Uterus (tissue), 4 donors: ENCODE measurements at places on chromosomes 3 and 15. TPM values are rescaled to one million over a fixed set of nuclear protein-coding genes. Genes with fewer than 3 reads are reported as not detected.

DNA sequence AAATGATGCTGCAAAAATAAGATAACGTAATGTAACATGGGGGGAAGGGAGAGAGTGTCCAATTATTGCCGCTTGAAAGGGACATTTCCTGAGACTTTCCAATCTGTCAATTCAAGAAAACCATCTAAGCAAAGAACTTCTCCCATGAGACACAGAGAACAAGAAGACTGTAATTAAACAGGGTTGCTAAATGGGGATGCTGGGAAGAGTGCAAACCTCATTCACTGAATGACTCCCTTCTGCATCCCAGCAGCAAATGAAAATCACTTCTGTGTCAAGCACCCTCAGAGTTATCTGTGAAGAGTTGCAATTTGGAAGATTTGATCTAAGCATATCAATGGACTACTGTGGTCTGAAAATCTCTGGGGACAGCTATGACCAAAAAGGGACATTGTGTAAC lies 3.6 kb downstream of the RFT1 start:
- peaks cover 8% of the 10 kb centered on the region for H3K4me1 ChIP-seq
- DNase-seq: no peak
- H3K27me3 ChIP-seq: no peaks in the 10 kb centered on the region

The KLHL40 gene
- total RNA-seq: not detected

- H3K4me3 ChIP-seq: no peak overlapping the region
- no peak for DNase-seq
- no peaks in the 10 kb centered on the region for H3K36me3 ChIP-seq
- H3K27me3 ChIP-seq: no peaks in the 10 kb centered on the region
- H3K27ac ChIP-seq: no peak overlapping the region
Measured at GRCh38 chr3:126837773-126838172, 133.7 kb downstream of the CHCHD6 start.

- H3K27ac ChIP-seq: no peak overlapping the region
- H3K4me3 ChIP-seq: no peak overlapping the region
- DNase-seq: no peak
- peaks cover 4% of the 10 kb centered on the region for H3K27me3 ChIP-seq
- no peaks in the 10 kb centered on the region for H3K36me3 ChIP-seq
Measured at GRCh38 chr3:27714692-27715453, 7.2 kb downstream of the EOMES start.

DNA sequence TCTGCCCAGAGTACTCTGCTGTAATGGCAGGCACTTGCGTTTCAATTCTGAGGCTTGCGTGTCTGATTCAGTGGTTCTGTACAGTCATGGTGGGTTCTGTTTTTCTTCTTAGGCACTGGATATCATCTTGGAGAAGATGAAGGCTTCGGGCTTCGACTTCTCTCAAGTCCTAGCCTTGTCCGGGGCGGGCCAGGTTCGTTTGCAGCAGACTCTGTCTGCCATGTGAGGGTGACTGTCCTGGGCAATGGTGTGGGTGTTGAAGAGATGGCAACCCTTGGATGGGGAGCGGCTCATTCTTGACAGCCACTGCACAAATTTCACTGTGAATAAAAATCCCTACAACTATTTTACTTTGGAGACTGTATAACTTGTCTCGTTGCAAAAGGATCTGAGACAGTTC lies 16.2 kb downstream of the XYLB start:
- H3K36me3 ChIP-seq: no peaks in the 10 kb centered on the region
- no peaks in the 10 kb centered on the region for H3K4me1 ChIP-seq
- H3K27me3 ChIP-seq: no peaks in the 10 kb centered on the region

DNA sequence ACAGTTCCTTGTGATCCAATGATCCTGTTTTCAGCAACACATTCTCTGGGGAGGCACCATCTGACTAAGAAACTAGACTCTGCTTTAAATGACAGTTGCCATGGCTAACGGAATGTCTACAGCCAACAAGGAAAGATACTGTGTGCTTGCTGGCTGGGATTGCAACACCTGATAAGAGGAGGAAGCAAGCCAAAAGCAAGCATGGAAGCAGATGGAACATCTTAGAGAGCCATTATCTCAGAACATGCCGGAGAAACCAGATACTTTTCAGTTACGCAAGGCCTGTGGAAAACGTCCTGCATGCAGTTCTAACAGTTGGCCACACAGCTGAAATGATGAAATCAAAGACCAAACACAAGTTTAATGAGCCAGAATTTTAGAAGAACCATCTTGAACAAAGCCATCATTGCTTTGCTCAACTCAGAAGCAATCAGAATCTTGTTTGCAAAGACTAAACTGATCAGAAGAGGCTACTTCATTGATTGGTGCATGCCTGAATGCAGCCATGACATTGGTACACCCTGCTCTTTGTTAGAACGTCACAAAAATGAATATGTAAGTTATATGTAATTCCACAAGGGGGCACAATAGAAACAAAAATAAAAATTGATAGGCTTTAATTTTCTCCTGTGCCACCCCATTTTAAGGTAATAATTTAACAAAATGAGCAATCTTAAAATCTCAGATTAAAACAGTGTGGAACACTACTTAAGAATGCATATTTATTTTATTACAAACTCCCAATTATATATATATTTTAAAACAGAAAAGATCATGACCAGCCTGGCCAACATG lies 50.8 kb downstream of the GXYLT2 start:
- peak; percentile 82 for DNase-seq
- H3K27me3 ChIP-seq: no peaks in the 10 kb centered on the region
- no peaks in the 10 kb centered on the region for H3K4me1 ChIP-seq
- H3K36me3 ChIP-seq: no peaks in the 10 kb centered on the region
- H3K4me3 ChIP-seq: no peak overlapping the region
- H3K27ac ChIP-seq: peak overlapping the region; percentile 65

DNA sequence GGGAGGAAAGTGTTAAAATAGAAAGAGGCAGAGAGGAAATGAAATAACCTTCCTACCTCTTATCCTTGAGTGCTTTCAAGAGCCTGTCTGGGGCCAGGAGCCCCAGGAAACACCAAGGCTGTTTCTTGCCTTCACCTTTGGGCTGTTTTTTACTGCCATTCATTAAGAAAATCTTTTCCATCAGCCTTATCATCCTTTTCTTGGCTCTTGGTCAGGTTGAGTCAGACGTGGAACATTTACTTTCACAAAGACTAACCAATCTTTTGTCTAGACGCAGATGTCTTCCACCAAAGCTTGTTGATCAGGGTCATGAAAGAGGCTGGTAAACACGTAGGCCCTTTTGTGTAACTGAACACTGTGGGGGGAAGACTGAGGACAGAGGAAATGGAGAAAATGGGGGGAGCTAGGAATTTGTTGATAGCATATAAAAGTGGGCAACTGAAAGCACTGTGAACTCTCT lies 151.0 kb upstream of the THBS1 start:
- H3K4me1 ChIP-seq: peaks cover 2% of the 10 kb centered on the region
- H3K27ac ChIP-seq: peak overlapping the region; percentile 56
- H3K36me3 ChIP-seq: no peaks in the 10 kb centered on the region
- H3K27me3 ChIP-seq: no peaks in the 10 kb centered on the region

GRCh38 chr15:56765251-56765650 lies 31.9 kb upstream of the ZNF280D start:
- H3K36me3 ChIP-seq: no peaks in the 10 kb centered on the region
- H3K27me3 ChIP-seq: no peaks in the 10 kb centered on the region
- no peaks in the 10 kb centered on the region for H3K4me1 ChIP-seq

The GASK1A gene
- total RNA-seq: 57.1 TPM

DNA sequence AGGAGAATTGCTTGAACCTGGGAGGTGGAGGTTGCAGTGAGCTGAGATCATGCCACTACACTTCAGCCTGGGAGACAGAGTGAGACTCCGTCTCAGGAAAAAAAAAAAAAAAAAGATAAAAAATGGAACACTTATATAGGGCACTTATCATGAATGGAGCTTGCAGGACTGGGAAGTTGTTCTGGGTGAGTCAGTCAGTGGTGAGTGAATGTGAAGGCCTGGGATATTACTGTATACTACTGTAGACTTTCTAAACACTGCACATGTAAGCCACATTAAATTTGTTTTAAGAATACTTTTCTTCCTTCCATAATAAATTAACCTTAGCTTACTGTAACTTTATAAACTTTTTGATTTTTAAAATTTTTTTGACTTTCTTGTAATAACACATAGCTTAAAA lies 59.8 kb downstream of the SFMBT1 start:
- H3K4me3 ChIP-seq: no peak overlapping the region
- H3K36me3 ChIP-seq: no peaks in the 10 kb centered on the region
- no peak for DNase-seq
- no peaks in the 10 kb centered on the region for H3K27me3 ChIP-seq

DNA sequence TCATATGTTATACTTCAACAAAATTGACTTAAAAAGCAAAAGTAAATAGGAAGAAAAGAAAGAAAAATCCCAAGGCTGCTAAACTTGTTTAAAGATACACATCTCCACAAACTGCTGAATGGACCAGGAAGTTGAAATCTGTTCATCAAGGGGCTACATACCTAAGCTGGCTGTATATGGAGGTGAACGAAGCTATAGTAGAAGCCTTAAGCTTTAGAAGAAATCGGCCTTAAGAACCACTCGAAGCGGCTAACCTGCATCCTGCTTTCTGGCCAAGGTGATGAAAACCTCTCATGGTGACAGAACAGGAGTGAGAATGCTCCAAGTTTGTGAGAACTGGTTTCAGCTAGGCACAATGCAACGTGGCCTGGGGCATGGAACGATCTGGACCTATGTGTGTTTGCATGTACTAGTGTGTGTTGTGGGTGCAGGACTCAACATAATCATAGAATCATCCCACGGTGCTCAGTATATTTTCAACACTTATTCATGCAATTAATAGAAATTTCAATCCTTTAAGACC lies 31.3 kb upstream of the SPTBN5 start:
- H3K36me3 ChIP-seq: no peaks in the 10 kb centered on the region
- H3K4me1 ChIP-seq: no peaks in the 10 kb centered on the region
- no peak overlapping the region for H3K4me3 ChIP-seq
- no peak for DNase-seq
- H3K27ac ChIP-seq: peak overlapping the region; percentile 56
- no peaks in the 10 kb centered on the region for H3K27me3 ChIP-seq

DNA sequence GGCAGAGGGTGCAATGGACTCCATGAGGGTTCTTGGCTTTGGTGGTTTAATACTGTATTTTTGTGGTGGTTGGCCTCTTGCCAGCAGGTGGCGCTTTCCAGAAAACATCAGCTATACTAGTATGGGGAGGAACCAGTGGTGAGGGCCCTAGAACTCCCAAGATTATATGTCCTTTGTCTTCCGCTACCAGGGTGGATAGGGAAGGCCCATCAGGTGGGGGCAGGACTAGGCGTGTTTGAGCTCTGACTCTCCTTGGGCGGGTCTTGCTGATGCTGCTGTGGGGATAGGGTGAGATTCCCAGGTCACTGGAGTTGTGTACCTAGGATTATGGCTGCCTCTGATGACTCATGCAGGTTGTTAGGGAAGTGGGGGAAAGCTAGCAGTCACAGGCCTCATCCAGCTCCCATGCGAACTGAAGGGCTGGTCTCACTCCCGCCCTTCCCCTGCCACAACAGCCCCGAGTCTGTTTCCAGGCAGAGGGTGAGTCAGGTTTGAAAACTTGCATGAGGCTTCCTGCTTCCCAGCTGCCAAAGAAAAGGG lies 357.7 kb downstream of the OTOL1 start:
- no peaks in the 10 kb centered on the region for H3K4me1 ChIP-seq
- H3K27me3 ChIP-seq: no peaks in the 10 kb centered on the region
- H3K36me3 ChIP-seq: no peaks in the 10 kb centered on the region
- DNase-seq: no peak
- no peak overlapping the region for H3K27ac ChIP-seq

The HDC gene
- total RNA-seq: not detected

The SPESP1 gene
- total RNA-seq: 5.6 TPM

DNA sequence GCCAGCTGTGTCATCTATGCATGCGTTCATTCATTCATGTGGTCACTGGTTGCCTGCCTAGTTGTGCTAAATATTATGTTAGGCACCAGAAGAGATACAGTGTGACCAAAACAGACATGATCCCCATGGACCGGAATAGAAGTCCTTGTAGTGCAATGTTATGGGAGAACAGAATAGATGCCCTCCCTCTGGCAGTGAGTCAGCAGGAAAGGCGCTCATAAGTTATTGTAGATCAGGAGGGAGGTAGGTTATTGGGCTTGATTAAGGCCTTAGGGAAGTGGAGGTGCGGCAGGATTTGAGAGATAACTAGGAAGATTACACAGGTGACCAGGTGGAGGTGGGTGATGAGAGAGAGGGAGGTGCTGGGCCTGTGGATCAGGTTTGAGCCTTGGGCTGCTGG lies 5.2 kb downstream of the MCTP2 start:
- no peaks in the 10 kb centered on the region for H3K27me3 ChIP-seq
- no peaks in the 10 kb centered on the region for H3K36me3 ChIP-seq
- no peak overlapping the region for H3K27ac ChIP-seq
- no peak overlapping the region for H3K4me3 ChIP-seq
- no peak for DNase-seq

GRCh38 chr15:77085297-77085696 lies 14.4 kb upstream of the TSPAN3 start:
- no peaks in the 10 kb centered on the region for H3K4me1 ChIP-seq
- H3K27me3 ChIP-seq: no peaks in the 10 kb centered on the region
- H3K4me3 ChIP-seq: no peak overlapping the region
- no peak overlapping the region for H3K27ac ChIP-seq
